Left hindlimb (tissue), 1 donor: ENCODE measurements at places on chromosomes 12 and 14.
A peak's percentile ranks its signal among the peaks of the same experiment; 100 is the strongest.

DNA sequence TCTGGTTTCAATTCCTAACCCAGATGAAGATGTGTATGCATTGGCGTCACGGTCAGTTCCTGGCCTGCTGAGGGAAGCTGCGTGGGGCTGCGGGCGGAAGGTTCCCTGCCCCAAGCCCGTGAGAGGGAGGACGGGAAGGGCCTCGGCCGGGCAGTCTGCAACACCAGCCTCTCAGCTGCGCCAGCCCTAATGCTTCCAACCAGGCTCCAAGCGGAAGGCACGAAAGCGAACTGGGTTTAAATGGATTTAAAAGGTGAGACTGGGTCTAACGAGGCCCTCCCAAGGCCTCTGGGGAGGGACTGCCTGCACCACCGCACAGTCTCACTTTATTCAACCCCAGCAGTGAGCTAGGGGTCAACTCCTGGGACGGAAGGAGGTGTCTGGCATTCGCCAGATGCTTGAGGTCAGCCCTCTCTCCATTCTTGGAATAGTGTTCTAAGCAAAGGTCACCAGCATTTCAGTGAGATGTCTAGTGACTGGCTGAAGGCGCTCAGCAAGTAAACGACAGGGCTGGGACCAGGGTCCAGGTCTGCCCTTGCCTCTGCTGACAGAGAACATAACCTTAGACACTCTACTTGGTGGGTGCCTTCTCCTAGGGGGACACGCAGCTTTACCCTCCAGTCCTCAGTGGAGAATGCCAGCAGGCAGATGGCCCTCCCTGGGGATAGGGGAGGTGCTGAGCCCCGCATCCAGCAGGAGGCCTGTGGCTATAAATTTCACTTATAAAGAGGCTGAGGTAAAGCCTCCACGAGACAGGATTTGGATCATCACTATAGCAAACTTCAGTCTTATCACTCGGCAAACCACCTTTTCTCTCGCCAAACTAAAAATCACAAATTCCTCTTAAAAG lies 92.2 kb downstream of the PIWIL1 start:
- no peak for DNase-seq

GRCh38 chr14:35883677-35884293 lies 57.6 kb downstream of the BRMS1L start:
- DNase-seq, result no peak

GRCh38 chr14:41302776-41303175 lies 303.9 kb upstream of the LRFN5 start:
- no peak for DNase-seq

DNA sequence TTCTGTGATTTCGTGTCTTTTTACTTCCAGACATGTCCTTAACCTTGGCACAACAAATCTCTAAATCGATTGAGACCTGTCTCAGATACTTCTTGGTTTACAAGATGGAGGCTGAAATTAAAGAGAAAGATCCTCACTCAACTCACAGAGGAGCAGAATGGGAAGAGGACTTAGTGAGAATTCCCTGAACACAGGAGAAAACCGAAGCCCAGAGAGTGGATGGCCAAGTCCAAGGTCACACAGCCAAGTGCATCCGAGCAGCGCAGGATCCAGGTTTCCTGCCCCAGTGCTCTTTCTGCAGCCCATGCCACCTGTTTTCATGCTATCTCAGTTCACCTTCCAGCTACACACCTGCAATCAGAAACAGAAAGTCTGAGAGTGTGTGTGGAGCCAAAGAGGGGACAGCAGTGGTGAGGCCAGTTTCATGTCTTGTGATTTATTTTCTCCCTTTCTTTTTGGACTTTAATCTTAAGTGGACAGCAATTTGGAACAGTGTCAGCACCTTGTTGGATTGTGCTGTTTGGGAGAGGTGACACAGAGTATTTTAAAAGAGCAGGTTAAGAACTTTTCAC lies 22.9 kb upstream of the TCL1B start:
- DNase-seq, result no peak

DNA sequence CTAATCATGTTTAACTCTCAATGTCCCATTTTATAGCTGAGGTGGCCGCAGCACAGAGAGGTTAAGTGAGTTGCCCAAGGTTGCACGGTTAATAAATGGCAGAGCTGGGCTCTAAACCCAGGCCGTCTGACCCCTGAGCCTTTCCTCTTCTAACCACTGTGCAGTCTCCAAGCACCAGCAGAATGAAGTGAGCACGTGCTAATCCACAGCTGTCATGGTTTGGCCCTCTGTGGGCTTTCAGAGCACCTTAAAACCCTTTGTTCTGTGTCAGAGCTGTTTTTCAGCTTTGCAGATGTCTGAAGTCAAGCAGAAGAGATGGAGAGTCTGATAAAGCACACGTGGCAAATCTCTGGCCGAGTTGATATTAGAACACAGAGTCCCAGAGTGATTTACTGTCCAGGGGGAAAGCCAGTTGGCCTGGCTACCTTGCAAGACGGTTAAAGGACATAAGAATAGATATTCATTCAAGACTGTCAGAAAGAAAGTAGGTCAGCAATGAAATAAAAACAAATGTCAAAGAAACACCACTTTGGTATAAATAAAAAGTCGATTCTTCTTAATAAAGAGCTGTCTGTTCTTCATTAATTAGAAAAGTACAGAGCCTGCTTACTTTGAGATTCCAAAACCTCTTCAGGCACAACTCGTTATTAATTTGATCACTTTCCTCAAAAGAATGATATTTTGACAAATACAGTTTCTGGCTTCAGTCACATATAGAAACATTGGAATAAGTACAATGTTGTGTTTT lies 107.3 kb downstream of the CRADD start:
- DNase-seq, result no peak

DNA sequence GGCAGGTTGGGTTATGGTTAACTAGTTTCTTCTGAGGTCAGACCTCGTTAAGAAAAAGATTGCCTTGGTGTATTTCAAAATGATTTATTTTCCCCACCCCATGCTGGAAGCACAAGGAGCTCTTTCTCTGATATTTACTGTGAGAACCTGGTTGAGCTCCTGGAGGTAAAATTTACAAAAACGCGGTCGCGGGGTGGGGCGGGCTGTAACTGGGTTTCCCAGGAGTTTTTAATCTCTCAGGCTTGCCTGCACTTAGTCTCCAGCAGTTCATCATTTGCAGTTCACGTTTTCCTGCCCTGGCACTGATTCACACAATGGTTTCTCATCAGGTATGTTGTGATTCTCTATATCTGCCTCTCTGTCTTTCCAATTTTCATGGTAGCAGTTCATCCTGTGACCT lies 67.9 kb upstream of the PDE3A start:
- DNase-seq, result no peak

DNA sequence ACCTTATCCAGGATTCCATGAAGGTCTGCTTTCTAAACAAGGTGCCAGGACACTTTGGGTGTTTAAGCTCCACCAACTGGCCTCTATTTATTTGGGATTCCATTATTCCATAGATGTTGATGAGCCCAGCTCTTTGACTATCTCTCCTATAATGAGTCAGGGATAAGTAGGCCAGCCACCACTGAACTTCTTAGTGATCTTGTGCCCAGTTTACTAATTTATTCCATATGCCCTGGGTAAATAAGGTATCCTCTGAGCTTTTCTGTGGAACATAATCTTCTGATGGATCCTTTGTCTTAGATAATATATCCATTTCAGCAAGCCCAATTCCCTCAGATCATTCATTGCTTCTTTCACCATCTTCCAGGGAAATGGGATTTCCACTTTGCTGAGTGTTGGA lies 535.0 kb downstream of the FOXG1 start:
- DNase-seq, result no peak

- DNase-seq, result no peak
These were observed 12.2 kb downstream of the TEP1 start for GRCh38 chr14:20400965-20401593.

- no peak for DNase-seq
These were observed at the start of gene TESPA1 for GRCh38 chr12:54984658-54985376. Gene TESPA1 (minus strand): TSS chr12:54984762. CDS start chr12:54974562, 10,200 bp downstream.

DNA sequence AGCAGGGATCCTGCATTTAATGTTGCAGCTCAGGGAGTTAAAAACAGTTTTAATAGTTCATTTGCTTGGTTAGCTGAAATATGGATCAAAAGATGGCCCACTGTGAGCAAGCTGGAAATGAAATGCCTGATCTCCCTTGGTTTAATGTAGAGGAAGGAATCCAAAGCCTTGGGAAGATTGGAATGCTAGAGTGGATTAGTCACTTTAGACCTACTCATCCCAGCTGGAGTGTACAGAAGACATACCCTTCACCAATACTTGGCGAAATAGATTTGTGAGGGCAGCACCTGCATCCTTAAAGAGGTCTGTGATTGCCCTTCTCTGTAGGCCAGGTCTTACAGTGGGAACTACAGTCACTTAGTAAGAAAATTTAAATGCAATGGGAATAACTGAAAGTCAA lies 58.0 kb upstream of the KRAS start:
- no peak for DNase-seq

DNA sequence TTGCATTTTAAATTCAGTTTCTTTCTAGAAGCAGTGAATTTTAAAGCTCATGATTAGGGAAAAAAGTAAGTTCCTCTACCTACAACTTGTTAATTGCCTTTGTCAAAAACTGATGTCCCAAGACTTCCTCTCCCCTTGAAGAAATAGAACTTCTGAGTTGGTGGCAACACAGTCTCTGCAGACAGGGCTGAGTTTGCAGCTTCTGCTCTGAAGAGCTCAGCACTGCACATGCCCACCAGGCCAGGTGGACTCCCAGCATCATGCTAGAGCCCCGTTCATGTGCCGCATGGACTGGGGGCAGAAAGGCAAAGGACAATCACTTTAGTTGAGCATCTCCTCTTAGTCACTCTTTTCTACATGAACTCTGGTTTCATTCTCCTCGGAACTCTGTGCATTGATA lies 620.1 kb downstream of the VRK1 start:
- DNase-seq, result no peak

GRCh38 chr12:94309373-94309772 lies 150.3 kb downstream of the CEP83 start:
- DNase-seq, result no peak

DNA sequence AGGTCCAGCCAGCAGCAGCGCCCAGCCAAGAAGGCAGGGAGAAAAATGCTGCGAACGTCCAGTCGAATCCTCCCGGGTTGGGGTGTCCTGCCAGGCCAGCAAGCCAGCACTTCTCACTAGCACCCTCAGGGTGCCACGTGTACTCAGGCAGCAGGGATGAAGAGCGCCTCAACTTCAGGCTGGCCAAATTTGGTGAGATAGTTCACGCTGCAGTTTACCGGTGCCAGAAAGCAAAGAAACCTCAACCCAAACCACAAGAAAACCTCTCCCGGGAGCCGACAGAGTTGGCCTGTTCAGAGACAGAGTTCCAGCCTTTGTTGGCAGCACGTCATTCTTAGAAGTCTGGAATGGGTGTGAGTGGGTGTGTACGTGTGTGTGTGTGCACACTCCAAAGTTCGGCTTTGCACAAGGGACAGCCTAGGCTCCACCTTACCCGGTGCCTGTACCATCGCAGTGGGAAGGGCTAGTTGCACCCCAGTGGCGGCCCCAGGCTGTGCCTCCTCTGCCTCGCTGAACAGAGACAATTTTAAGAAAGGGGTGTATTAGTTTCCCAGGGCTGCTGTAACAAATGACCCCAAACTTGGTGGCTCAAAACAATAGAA lies 42.1 kb downstream of the ELK3 start:
- DNase-seq, result peak; percentile 67

GRCh38 chr12:77946541-77947061 lies 115.9 kb downstream of the NAV3 start:
- no peak for DNase-seq

DNA sequence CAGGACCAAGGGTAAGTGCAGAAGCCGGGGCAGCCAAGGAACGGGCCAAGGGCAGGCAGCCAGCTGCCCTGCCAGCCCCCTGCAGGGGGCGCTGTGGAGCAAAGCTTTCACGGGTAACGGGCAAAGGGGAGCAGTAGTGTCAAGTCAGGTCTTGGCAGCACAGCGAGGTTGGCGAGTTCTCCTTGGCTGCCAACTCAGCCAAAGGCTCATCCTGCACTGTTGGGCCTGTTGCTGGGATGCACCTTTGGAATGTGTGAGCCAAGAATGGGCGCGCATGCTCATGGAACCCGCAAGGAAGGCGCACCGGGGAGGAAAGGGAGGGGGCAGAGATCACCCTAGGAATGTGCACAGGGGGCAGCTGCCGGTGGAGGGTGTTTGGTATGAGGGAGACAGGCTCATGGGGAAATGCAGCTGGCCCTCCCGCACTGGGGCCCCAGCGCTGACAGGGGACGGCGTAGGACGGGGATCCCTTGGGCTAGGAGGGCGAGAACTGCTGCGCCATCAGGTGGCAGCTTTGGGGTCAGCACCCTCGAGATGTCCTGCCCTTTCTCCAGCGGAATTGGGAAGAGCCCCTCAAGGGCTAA lies 138.0 kb downstream of the ASCL4 start:
- DNase-seq, result no peak

DNA sequence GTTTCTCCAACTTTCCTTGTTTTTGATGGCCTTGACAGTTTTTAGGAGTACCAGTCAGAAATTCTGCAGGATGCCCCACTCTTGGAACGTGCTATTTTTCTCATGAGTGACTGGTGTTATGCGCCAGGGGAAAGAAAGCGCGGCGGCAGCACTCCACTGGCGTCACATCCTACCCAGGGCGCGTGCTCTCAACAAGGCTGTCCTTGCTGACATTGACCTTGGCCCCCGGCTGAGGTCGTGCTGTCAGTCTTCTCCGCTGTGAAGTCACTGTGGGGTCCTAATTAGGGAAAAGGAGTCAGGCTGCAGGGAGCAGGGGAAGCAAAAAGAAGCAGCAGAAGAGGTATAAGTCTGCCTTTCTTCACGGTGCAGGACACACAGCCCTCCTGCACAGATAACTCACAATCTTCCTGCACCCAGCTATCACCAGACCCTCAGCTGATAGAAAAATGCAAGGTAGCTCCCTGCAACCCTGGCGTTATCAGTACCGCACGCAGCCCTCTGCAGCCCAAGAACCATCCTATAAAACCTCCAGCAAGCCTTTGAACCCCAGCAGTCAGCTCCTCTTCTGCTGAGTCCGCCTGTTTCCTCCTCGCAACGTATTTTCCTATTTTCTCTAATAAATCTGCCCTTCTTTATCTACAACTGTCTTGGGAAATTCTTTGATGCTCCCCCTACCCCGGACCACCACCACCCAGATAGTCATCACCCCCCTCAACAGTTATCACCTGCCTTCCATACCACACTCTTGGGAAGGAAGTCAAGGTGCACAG lies 48.0 kb upstream of the C14orf180 start:
- no peak for DNase-seq

DNA sequence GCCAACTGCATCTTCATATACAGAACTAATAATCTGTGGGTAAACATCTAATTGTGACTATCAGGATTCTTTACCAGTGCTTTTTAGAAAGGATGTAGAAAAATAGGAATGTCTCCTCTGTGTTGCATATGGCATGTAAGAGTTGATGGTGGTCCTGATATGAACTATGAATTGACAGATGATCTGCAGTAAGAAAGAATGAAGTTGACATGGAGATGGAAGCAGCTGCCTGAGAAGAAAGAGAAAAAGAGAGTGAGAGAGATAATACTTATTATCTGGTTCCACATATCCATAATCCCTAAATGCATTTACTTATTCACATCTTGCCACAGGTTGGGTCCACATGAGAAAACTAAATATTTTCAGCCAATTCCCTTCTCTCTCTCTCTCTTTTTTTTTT lies 1022.9 kb downstream of the SLC6A15 start:
- DNase-seq, result no peak

DNA sequence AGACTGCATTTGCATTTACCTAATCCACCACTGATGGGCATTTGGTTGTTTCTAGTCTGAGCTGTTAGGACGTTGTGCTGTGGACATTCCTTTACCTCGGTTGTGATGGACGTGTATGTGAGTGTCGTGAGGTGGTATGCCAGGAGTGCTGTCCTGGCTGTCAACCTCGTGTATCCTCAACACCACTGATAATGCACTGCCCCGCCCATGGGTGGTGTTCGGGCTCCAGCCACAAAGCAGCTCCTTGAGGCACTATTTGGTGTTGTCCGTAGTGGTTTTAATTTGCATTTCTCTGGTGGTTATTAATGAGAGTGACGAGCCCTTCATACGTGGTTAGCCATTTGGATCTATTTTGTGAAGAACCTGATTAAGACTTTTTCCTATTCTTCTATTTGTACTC lies 87.6 kb downstream of the PPP2R5C start:
- no peak for DNase-seq
